ENCODE measurements at places on chromosomes 11 and 22. TPM values are rescaled to one million over a fixed set of nuclear protein-coding genes. Genes with fewer than 3 reads are reported as not detected.

Gene APOL5
- total RNA-seq: not detected

Gene MRGPRF
- total RNA-seq: not detected

Gene EPS8L2
- 2.0 TPM for total RNA-seq

Gene PGA5
- total RNA-seq: not detected

Gene MCAT
- 16.2 TPM for total RNA-seq

Gene PTPRCAP
- 0.40 TPM for total RNA-seq

Gene ALKBH3
- total RNA-seq: 42.8 TPM

Gene AGBL2
- total RNA-seq: 0.18 TPM

Gene FOLR1
- total RNA-seq: not detected

Gene TMEM9B
- total RNA-seq: 31.3 TPM

Gene TMPRSS13
- not detected for total RNA-seq

Gene OR8D1
- total RNA-seq: not detected
